A549 treated with CpdA at 1 μM for 4 hours (cell line): ENCODE measurements at places on chromosomes 1 and 21. TPM values are rescaled to one million over a fixed set of nuclear protein-coding genes. Genes with fewer than 3 reads are reported as not detected.

COL24A1 gene
- total RNA-seq, result 0.02 to 0.03 TPM in 2 of 5 replicates, not detected in the others

OVAAL gene
- 0.05 to 0.19 TPM in 2 of 5 replicates, not detected in the others for total RNA-seq

SCCPDH gene
- 43.9 to 49.1 TPM (median 48.8 TPM) in 5 replicates for total RNA-seq

DCDC2B gene
- total RNA-seq, result not detected in 5 replicates

RAB42 gene
- 1.1 to 2.8 TPM (median 2.3 TPM) in 5 replicates for total RNA-seq

PTGFR gene
- total RNA-seq, result 0.02 TPM in 1 of 5 replicates, not detected in the others

PLK3 gene
- 13.8 to 17.7 TPM (median 15.6 TPM) in 5 replicates for total RNA-seq

PDPN gene
- total RNA-seq, result not detected in 5 replicates

FLG2 gene
- not detected in 5 replicates for total RNA-seq

GJC2 gene
- 0.31 to 0.56 TPM (median 0.45 TPM) in 5 replicates for total RNA-seq

PTGS2 gene
- total RNA-seq, result 8.7 to 13.5 TPM (median 12.9 TPM) in 5 replicates

APOBEC4 gene
- not detected in 5 replicates for total RNA-seq

ADORA3 gene
- total RNA-seq, result not detected in 5 replicates

LAD1 gene
- 0.37 to 0.69 TPM (median 0.47 TPM) in 5 replicates for total RNA-seq

MYBPH gene
- total RNA-seq, result not detected in 5 replicates

PEX10 gene
- 17.7 to 23.7 TPM (median 20.8 TPM) in 5 replicates for total RNA-seq

ATP1A4 gene
- not detected in 5 replicates for total RNA-seq

CRYAA gene
- not detected in 5 replicates for total RNA-seq

LRRC53 gene
- not detected in 5 replicates for total RNA-seq

LRRC3 gene
- total RNA-seq, result 0.98 to 2.0 TPM (median 1.7 TPM) in 5 replicates

TSPEAR gene
- total RNA-seq, result 0.04 TPM in 1 of 5 replicates, not detected in the others

ADSS2 gene
- total RNA-seq, result 44.8 to 63.8 TPM (median 49.3 TPM) in 5 replicates

LCK gene
- 0.03 TPM in 1 of 5 replicates, not detected in the others for total RNA-seq

ZNF683 gene
- not detected in 5 replicates for total RNA-seq

C1orf94 gene
- 0.02 TPM in 1 of 5 replicates, not detected in the others for total RNA-seq

VCAM1 gene
- 0.06 to 0.08 TPM in 2 of 5 replicates, not detected in the others for total RNA-seq

USH2A gene
- total RNA-seq, result not detected in 5 replicates

FMO3 gene
- not detected in 5 replicates for total RNA-seq

LHX4 gene
- 0.42 to 0.48 TPM (median 0.45 TPM) in 5 replicates for total RNA-seq

OPRD1 gene
- 0.02 to 0.06 TPM (median 0.04 TPM) in 4 of 5 replicates, not detected in the other for total RNA-seq

ADAMTS1 gene
- total RNA-seq, result 0.06 to 0.16 TPM (median 0.15 TPM) in 5 replicates

S100A3 gene
- total RNA-seq, result 88.7 to 106 TPM (median 92.8 TPM) in 5 replicates

HTR6 gene
- total RNA-seq, result 0.10 to 0.15 TPM (median 0.14 TPM) in 3 of 5 replicates, not detected in the others

LENEP gene
- not detected in 5 replicates for total RNA-seq

NUDT4B gene
- 0.22 to 1.0 TPM (median 0.85 TPM) in 3 of 5 replicates, not detected in the others for total RNA-seq

SLAMF8 gene
- not detected in 5 replicates for total RNA-seq

STRIP1 gene
- total RNA-seq, result 11.2 to 14.5 TPM (median 13.2 TPM) in 5 replicates
